Chondrocyte (in vitro differentiated cells): ENCODE measurements at places on chromosomes 4 and X. TPM values are rescaled to one million over a fixed set of nuclear protein-coding genes. Genes with fewer than 3 reads are reported as not detected.

Gene S100G
- not detected in 3 replicates for total RNA-seq

Gene USP17L21
- total RNA-seq, result not detected in 3 replicates

Gene F9
- total RNA-seq, result not detected in 3 replicates

Gene HSPA4L
- 3.7 to 5.7 TPM (median 4.0 TPM) in 3 replicates for total RNA-seq

Gene DDX53
- not detected in 3 replicates for total RNA-seq

Gene ARSD
- total RNA-seq, result 27.4 to 36.4 TPM (median 35.3 TPM) in 3 replicates

Gene PDZD4
- 24.8 to 27.2 TPM (median 25.4 TPM) in 3 replicates for total RNA-seq

Gene TRIML2
- 1.1 to 2.8 TPM (median 1.6 TPM) in 3 replicates for total RNA-seq

Gene ENPEP
- 0.63 to 2.2 TPM (median 0.72 TPM) in 3 replicates for total RNA-seq

Gene TLL1
- 2.1 to 16.7 TPM (median 3.4 TPM) in 3 replicates for total RNA-seq

Gene UVSSA
- 20.7 to 35.1 TPM (median 20.9 TPM) in 3 replicates for total RNA-seq

Gene MAGEA8
- total RNA-seq, result not detected in 3 replicates

Gene NCAPG
- 6.4 to 9.1 TPM (median 6.5 TPM) in 3 replicates for total RNA-seq

Gene CLGN
- 0.41 to 0.89 TPM (median 0.60 TPM) in 3 replicates for total RNA-seq

Gene MAGEA12
- not detected in 3 replicates for total RNA-seq

Gene LRCH2
- 10.5 to 11.6 TPM (median 11.1 TPM) in 3 replicates for total RNA-seq

Gene CFAP299
- total RNA-seq, result 0.52 TPM in 1 of 3 replicates, not detected in the others

Gene RS1
- total RNA-seq, result not detected in 3 replicates

Gene GAGE2A
- total RNA-seq, result not detected in 3 replicates

Gene RHOH
- total RNA-seq, result not detected in 3 replicates

Gene CHRDL1
- total RNA-seq, result 0.51 to 1.2 TPM (median 1.2 TPM) in 3 replicates

Gene FREM3
- total RNA-seq, result not detected in 3 replicates

Gene CAPN6
- 0.13 to 0.29 TPM (median 0.17 TPM) in 3 replicates for total RNA-seq

Gene GLOD5
- not detected in 3 replicates for total RNA-seq

Gene CT45A1
- not detected in 3 replicates for total RNA-seq

Gene PLAC8
- 0.51 TPM in 1 of 3 replicates, not detected in the others for total RNA-seq

Gene RHOXF2B
- total RNA-seq, result not detected in 3 replicates

Gene F8A3
- 6.1 to 8.6 TPM (median 6.1 TPM) in 3 replicates for total RNA-seq

Gene UGT2A1
- total RNA-seq, result not detected in 3 replicates

Gene MRFAP1
- 247 to 293 TPM (median 250 TPM) in 3 replicates for total RNA-seq

Gene PCDH11X
- total RNA-seq, result not detected in 3 replicates

Gene DUX4
- not detected in 3 replicates for total RNA-seq

Gene SRPX
- total RNA-seq, result 33.5 to 35.8 TPM (median 34.2 TPM) in 3 replicates

Gene XK
- total RNA-seq, result 0.07 TPM in 1 of 3 replicates, not detected in the others

Gene CXorf49B
- not detected in 3 replicates for total RNA-seq

Gene ARMCX2
- 144 to 193 TPM (median 146 TPM) in 3 replicates for total RNA-seq

Gene SOWAHD
- total RNA-seq, result 0.23 to 0.40 TPM in 2 of 3 replicates, not detected in the other

Gene TMPRSS11D
- total RNA-seq, result not detected in 3 replicates

Gene ARL13A
- not detected in 3 replicates for total RNA-seq

Gene FAAH2
- total RNA-seq, result 0.31 to 1.2 TPM (median 0.50 TPM) in 3 replicates

Gene NPNT
- 2.7 to 3.2 TPM (median 2.8 TPM) in 3 replicates for total RNA-seq

Gene PRR32
- total RNA-seq, result not detected in 3 replicates

Gene JCHAIN
- not detected in 3 replicates for total RNA-seq

Gene CCNI
- 219 to 224 TPM (median 220 TPM) in 3 replicates for total RNA-seq

Gene MRPS18C
- 28.1 to 47.2 TPM (median 34.5 TPM) in 3 replicates for total RNA-seq

Gene TMEM185A
- 21.7 to 30.2 TPM (median 21.9 TPM) in 3 replicates for total RNA-seq

Gene CCDC160
- total RNA-seq, result 0.70 to 1.6 TPM (median 0.87 TPM) in 3 replicates

Gene MAGEA2B
- not detected in 3 replicates for total RNA-seq

Gene TEX13D
- total RNA-seq, result not detected in 3 replicates

Gene PPP1R2C
- not detected in 3 replicates for total RNA-seq

Gene NPFFR2
- not detected in 3 replicates for total RNA-seq

Gene YY2
- 3.6 to 4.9 TPM (median 4.7 TPM) in 3 replicates for total RNA-seq

Gene NDP
- 1.5 to 1.7 TPM in 2 of 3 replicates, not detected in the other for total RNA-seq

Gene FGF2
- total RNA-seq, result 25.0 to 26.2 TPM (median 25.1 TPM) in 3 replicates
